Mucosa of gallbladder (tissue), 1 donor: ENCODE measurements at places on chromosomes 1 and 21. TPM values are rescaled to one million over a fixed set of nuclear protein-coding genes. Genes with fewer than 3 reads are reported as not detected.

- DNase-seq = no peak
These were observed 7.0 kb downstream of the TRIM33 start for GRCh38 chr1:114503916-114504422.

DNA sequence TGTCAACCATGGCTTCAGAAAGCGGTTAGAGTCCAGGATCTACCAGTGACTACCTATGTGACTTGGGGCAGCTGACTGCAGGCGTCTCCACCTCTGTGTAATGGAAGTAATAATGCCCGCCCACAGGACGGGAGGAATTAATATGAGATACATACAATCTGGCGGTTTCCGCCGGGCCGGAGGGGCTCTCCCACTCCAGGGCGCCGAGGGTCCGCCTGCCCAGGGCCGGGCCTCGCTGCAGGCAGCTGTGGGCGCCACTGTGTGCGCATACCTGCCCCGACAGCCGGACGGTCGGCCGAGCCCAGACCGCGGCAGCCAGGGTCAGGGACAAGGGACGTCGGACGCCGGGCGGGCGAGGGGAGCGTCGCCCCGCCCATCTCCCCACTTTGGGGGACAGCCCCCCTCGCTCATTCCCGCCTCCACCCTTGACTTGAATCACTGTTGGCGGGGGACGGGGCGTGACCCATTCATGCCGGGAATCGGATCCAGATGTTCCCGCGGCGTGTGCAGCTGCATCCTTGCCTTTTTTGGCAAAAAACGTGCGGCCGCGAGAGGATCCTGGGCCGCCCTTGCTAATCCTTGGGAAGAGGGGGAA, 6.0 kb upstream of the SF3A3 start:
- DNase-seq = peak; percentile 56

DNA sequence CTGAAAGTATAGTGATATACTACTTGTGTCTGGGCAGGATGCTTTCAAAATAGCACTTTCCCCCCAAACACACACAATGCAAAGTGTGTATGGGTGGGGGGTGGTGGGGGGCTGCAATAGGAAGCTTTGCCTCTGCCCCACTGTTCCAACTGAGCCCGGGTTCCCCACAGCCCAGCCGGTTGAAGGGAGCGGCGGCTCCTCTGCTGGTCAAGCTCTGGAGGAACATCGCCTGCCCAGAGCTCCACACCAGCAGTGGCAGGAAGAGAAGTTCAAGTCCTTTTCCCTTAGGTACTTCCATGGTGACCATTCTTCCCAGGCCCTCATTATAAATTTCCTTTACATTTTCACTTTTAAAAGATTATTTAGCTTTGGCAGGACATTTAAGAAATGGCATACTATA, 74.9 kb downstream of the CAPZB start:
- DNase-seq = no peak

DNA sequence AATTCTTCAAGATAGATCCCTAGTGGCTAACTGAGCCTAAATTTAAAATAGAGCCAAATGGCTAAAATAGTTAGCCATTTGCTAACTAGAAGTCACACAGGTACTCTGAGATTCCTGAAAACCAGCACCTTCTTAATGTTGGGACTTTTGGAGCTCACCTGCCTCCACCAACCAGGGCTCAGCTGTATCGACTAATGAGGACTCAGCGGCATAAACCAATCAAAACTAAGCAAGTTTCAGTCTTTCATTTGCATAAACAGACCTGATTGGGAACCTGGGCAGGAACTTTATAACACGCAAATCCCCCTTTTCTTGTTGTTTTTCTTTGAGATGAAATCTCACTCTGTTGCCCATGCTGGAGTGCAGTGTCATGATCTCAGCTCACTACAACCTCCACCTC, 28.5 kb downstream of the TNFRSF9 start:
- no peak for DNase-seq

Gene EVI5
- total RNA-seq = 39.2 TPM

Gene LENEP
- total RNA-seq = not detected

Gene LZIC
- total RNA-seq = 39.1 TPM

Gene FABP3
- 13.3 TPM for total RNA-seq
